ENCODE measurements at places on chromosomes 11 and 22. TPM values are rescaled to one million over a fixed set of nuclear protein-coding genes. Genes with fewer than 3 reads are reported as not detected.

GRCh38 chr11:120676991-120677390 is 165.4 kb downstream of the GRIK4 start:
- DNase-seq, result no peak
- H3K4me1 ChIP-seq, result no peaks in the 10 kb centered on the region
- peaks cover 16% of the 10 kb centered on the region for H3K27me3 ChIP-seq
- H3K27ac ChIP-seq, result no peak overlapping the region

- no peak for DNase-seq
- no peaks in the 10 kb centered on the region for H3K36me3 ChIP-seq
- H3K27ac ChIP-seq, result no peak overlapping the region
Observed at GRCh38 chr11:22461626-22462025, 123.4 kb downstream of the SLC17A6 start.

The ANO3 gene
- 0.55 TPM for total RNA-seq

GRCh38 chr11:84044706-84045105 is 758.5 kb upstream of the CCDC90B start:
- no peak for DNase-seq
- H3K4me1 ChIP-seq, result no peaks in the 10 kb centered on the region
- no peaks in the 10 kb centered on the region for H3K27me3 ChIP-seq
- no peaks in the 10 kb centered on the region for H3K36me3 ChIP-seq

GRCh38 chr11:26443617-26444016 is 111.7 kb downstream of the ANO3 start:
- H3K36me3 ChIP-seq, result no peaks in the 10 kb centered on the region
- DNase-seq, result no peak
- H3K4me1 ChIP-seq, result no peaks in the 10 kb centered on the region
- no peak overlapping the region for H3K27ac ChIP-seq
- H3K4me3 ChIP-seq, result no peak overlapping the region
- H3K27me3 ChIP-seq, result no peaks in the 10 kb centered on the region

DNA sequence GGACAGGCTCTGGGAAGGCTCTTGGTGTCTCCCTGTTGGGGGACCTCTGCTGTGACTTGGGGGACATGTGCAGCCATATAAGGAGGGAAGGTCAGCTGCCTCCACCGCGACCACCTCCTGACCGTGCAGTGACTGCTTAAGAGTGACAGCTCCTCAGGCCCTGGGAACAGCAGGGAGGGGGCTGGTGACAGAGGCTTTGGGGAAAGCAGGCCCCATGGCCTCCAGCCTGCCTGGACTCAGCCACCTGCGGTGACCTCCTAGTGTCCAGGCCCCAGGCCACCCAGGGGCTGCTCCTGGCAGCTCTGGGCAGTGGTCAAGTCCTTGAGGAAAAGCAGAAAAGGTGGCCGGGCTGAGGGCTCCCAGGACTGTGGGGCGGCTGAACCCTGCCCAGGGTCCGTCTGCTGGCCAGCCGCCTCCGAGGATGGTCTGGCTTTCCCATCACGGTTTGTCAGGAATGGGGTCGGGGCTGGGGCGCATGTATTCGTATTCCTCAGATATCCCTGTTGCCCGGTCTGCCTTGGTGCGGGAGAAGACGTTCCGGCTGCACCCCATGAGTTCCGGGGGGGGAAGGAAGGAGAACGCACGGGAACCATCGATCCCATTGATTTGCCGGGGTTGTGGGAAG is 96.8 kb downstream of the WNT7B start:
- H3K27ac ChIP-seq, result no peak overlapping the region
- H3K36me3 ChIP-seq, result no peaks in the 10 kb centered on the region
- H3K4me1 ChIP-seq, result no peaks in the 10 kb centered on the region
- peaks cover 78% of the 10 kb centered on the region for H3K27me3 ChIP-seq
- no peak overlapping the region for H3K4me3 ChIP-seq

DNA sequence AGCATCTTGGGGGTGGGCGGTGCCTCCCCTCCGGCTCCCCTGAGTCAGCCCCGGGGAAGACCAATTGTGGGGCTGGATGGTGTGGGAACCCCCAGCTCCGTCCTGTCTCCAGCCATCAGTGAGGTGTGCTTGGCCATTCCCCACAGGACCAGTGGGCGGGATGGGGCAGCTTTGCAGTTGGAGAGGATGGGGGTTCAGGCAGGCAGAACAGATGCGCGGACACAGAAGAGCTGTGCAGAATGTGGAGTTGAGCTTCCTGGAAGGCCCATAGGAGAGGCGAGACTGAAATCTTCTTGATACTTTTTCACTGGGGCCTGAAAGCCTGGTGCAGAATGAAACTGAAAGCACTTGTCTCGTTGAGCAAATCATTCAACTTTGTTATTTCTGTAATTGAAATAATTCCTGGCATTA is 23.8 kb downstream of the PARVB start:
- H3K36me3 ChIP-seq, result no peaks in the 10 kb centered on the region
- no peak overlapping the region for H3K27ac ChIP-seq
- H3K27me3 ChIP-seq, result no peaks in the 10 kb centered on the region
- no peaks in the 10 kb centered on the region for H3K4me1 ChIP-seq
- no peak overlapping the region for H3K4me3 ChIP-seq
- DNase-seq, result no peak

DNA sequence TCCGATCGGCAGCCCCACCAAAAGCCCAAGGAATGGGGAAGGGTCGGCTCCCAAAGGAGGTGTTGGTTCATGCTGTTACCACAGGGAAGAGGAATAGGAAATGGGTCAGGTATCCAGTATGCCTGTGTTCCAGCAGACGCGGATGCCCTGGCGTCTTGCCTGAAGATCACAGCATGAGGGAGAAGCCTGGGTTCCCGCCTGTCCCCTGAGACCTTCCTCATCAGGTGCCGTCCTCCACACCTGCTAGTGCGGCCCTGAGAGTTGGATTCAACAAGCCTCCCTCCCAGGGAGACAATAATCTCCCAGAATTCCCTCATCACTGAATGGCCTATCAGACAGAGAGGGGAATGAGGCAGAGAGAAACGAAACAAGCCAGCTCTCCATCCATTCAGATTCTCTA is 92.2 kb downstream of the SPATA19 start:
- H3K27me3 ChIP-seq, result no peaks in the 10 kb centered on the region
- no peak for DNase-seq
- H3K4me1 ChIP-seq, result no peaks in the 10 kb centered on the region

The IL17RA gene
- 22.4 TPM for total RNA-seq

DNA sequence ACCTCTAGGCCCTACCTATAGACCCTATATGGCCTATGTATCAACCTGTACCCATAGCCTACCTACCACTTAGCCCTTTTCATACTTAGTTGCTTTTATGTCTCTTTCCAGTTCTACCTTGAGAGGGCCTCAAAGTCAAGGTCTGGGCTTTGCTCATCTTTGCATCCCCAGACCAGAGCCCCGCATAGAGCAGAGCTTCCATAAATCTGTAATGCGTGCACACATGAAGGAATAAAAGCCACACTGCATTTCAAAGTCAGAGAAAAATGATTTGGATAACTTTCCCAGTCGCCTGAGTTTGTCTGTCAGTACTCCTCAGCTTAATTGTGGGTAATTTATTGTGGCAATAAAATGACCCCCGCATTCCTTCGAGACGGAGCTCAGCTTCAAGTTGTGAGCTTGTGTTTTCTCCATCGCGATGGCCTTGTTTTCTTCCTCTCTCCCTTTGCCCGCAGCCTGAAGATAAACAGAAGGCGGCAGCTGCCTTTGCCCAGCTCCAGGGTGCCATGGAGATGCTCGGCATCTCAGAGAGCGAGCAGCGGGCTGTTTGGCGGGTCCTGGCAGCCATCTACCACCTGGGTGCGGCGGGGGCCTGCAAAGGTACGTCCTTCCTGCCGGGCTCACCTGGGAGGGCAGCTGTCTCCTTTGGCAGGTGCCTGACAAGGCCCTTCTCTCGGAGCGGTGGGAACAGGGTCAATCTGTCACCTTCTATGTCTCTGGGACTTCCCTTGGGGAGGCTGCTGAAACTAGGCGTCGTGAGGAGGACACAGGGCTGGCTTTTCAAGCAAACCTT is 55.7 kb downstream of the MYO18B start:
- no peak overlapping the region for H3K27ac ChIP-seq
- H3K36me3 ChIP-seq, result no peaks in the 10 kb centered on the region
- H3K27me3 ChIP-seq, result peaks cover 11% of the 10 kb centered on the region
- DNase-seq, result no peak
- H3K4me1 ChIP-seq, result no peaks in the 10 kb centered on the region

The PLEKHA7 gene
- 243 TPM for total RNA-seq

The CARNS1 gene
- 0.48 TPM for total RNA-seq

DNA sequence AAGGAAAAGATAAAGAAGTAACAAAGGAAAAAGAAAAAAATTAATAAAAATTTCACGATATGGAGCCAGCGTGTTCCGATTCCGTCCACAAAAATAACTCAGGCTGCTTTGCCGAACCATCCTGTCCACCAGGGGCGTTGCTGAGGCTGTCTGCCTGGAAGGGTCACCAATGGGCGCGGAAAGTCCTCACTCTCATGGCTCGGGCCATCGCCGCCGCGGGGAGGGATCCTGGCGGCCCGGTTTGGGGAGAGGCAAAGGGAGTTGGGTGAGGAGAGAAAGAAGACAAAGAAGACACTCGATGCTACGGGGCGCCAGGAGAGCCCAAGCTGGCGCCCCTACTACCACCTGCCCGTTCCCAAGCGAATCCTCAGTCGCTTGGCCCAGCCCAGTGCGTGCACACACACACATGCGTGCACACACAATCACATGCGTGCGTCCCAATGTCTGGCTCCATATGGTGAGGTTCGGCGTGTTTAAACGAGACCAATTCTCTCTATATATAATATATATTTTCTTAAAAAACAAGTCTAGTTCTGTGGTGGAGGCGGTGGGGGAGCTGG is 5.6 kb upstream of the PYGM start:
- DNase-seq, result no peak
- H3K4me3 ChIP-seq, result no peak overlapping the region
- no peaks in the 10 kb centered on the region for H3K36me3 ChIP-seq

DNA sequence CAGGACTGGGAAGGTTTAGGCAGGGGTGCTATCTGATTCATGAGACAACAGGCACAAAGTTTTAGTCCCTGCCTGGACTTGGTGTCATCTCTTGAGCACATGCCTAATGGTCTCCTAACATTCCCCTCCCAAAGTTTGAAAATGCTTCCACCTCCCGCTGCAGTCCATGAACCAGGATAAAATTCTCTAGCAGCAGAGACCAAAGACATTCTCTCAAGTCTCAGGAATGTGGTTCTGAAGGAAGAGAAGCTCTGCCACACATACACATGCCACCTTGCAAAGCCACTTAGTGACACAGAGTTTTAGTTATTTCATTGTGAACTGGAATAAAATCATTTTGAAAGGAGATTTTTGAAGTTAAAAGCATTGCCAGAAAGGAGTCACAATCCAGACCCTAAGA is 15.5 kb downstream of the OR51B6 start:
- no peak for DNase-seq
- no peak overlapping the region for H3K4me3 ChIP-seq
- H3K36me3 ChIP-seq, result no peaks in the 10 kb centered on the region

- H3K36me3 ChIP-seq, result no peaks in the 10 kb centered on the region
- no peak overlapping the region for H3K4me3 ChIP-seq
- no peak for DNase-seq
- H3K4me1 ChIP-seq, result no peaks in the 10 kb centered on the region
- no peak overlapping the region for H3K27ac ChIP-seq
Observed at GRCh38 chr22:29689206-29689879, 30.5 kb upstream of the CABP7 start.

DNA sequence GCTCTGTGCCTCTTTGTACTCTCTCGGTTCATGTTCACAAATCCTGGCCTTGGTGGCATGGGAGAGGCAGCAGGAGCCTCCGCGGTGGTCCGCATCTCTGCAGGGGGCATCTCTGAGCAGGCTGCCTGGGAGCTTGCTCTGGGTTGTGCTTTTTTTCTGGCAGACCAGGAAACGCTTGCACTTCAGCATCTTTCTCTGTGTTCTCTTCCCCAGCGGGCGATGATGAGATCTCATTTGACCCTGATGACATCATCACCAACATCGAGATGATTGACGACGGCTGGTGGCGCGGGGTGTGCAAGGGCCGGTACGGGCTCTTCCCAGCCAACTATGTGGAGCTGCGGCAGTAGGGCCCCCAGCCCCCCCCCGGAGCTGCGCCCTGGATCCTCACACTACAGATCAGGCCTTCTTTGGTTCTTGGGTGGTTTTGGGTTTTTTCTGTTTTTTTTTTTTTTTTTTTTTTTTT is 36.5 kb downstream of the CTTN start:
- no peaks in the 10 kb centered on the region for H3K4me1 ChIP-seq
- no peak overlapping the region for H3K4me3 ChIP-seq
- H3K27me3 ChIP-seq, result no peaks in the 10 kb centered on the region
- DNase-seq, result no peak
- no peaks in the 10 kb centered on the region for H3K36me3 ChIP-seq
- H3K27ac ChIP-seq, result no peak overlapping the region

DNA sequence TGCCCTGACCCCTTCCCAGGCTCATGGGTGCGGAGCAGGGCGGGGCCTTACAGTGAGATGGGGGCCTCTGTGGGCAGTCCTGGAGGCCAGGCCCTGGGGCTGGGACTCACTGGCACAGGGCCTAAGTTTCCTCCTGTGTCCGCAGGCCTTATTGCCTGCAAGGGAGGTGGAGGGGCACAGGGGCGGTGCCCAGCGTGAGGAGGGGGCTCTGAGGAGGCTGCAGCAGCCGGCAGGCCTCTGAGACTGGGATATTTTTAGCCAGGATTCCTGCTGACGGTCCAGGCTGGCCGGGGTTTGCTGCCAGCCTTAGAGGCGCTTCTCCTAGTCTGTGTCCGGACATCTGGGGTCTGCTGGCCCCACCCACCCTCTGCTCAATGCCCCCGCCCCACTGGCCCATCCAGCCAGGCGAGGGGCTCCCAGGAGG is 5.7 kb upstream of the RTN4R start:
- H3K27ac ChIP-seq, result no peak overlapping the region
- no peak overlapping the region for H3K4me3 ChIP-seq
- no peaks in the 10 kb centered on the region for H3K27me3 ChIP-seq
- no peaks in the 10 kb centered on the region for H3K4me1 ChIP-seq
- no peaks in the 10 kb centered on the region for H3K36me3 ChIP-seq

- H3K4me1 ChIP-seq, result no peaks in the 10 kb centered on the region
- no peaks in the 10 kb centered on the region for H3K27me3 ChIP-seq
- DNase-seq, result no peak
Observed at GRCh38 chr11:131299598-131300438, 70.6 kb upstream of the NTM start.

DNA sequence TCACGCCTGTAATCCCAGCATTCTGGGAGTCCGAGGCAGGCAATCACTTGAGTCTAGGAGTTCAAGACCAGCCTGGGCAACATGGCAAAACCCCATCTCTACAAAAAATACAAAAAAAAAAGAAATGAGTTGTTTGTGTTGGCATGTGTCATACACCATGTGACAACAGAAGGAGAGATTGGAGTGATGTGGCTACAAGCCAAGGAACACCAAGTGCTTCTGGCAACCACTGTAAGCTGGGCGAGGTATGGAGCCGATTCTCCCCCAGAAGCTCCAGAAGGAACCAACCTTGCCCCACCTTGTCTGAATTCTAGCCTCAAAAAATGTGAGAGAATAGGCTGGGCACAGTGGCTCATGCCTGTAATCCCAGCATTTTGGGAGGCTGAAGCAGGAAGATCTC is 39.1 kb upstream of the SLC35C1 start:
- H3K4me3 ChIP-seq, result no peak overlapping the region
- H3K27me3 ChIP-seq, result no peaks in the 10 kb centered on the region
- no peaks in the 10 kb centered on the region for H3K36me3 ChIP-seq
- H3K27ac ChIP-seq, result no peak overlapping the region
- no peaks in the 10 kb centered on the region for H3K4me1 ChIP-seq
- no peak for DNase-seq
